Left lobe of liver (tissue), 2 donors: ENCODE measurements at places on chromosomes 5 and 9.

- DNase-seq = no peak
These were observed 12.6 kb downstream of the VLDLR start for GRCh38 chr9:2634153-2634552.

GRCh38 chr5:10660720-10661387, 97.0 kb downstream of the ANKRD33B start:
- DNase-seq = no peak

GRCh38 chr5:168788107-168788506, 208.9 kb upstream of the PANK3 start:
- DNase-seq = no peak

DNA sequence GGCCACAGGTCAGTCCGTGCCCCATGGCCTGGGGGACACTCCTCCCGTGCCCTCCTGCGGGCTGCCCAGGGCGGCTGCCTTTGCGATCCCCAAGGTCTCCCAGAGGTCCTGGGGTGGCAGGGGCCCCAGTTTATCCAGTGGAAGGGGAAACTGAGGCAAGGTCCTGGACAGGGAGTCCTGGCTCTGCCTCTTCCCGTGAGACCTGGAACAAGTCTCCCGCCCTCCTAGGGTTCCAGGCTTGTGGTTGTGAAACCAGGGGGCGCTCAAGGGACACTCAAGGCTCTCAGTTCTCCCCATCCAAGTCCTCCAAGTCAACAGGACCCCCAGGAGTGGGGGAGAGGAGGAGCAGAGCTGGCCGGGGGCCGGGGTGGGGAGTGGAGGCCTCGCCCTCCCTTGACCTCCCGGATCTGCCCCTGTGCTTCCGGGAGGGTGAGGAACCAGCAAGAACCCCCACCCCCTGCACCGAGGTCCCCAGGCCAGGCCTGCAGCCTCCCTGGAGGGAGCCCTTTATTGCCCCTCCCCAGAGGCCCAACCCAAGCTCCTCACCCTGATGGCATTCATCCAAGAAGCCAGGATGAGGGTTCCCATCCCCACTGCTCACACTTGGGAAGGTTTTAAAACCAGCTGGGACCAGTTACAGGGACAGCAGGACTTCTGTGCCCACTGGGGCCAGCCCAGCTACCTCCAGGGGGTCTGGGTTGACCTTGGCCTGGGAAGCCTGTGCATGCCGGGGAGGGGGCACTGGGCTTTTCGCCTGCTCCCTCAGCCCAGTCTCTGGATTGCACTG, 24.7 kb upstream of the TMEM250 start:
- no peak for DNase-seq

DNA sequence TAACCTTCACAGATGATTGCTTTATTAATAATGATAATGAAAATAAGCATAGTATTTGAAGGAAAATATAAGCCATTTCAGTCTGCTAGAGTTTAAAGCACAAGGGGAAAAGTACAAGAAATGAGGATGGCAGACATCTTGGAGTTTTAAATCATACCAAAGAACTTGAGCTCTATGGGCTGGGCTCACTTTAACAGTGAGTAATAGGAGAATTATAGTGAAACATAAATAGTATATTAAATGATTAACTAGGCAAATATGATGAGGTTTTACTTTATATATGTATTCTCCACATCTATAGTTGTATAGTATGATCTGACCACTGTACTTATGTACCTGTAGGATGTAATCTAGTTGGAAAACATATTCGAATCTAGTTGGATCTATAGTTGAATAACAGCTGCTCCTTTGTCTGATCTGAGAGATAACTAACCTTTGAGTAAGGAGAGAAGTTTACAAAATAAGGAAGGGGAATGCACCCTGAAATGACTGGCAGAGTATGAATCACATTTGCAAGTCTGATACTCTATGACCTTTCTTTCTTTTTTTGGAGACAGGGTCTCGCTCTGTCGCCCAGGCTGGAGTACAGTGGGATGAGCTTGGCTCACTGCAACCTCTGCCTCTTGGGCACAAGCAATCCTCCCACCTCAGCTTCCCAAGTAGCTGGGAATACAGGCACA, 17.6 kb downstream of the MEGF9 start:
- no peak for DNase-seq
